ENCODE measurements at places on chromosomes 5 and 9.

DNA sequence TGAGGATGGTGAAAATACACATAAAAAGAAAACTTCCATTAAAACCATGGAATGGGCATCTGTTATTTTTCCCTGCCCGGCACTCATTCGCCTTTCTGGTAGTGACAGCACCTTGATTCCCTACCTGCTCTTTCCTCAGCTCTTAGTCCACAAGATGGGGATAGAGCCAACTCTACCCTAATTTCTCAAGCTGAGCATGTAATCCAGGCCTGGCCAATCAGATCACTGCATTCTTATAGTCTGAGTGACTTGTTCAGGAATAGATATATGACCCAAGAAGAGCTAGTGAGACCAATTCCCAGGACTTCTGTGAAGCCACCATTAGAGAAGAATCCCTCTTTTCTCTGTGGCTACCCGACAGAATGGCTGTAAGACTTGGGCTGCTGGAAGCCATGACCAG is 58.1 kb downstream of the TSSK1B start:
- no peak for DNase-seq

DNA sequence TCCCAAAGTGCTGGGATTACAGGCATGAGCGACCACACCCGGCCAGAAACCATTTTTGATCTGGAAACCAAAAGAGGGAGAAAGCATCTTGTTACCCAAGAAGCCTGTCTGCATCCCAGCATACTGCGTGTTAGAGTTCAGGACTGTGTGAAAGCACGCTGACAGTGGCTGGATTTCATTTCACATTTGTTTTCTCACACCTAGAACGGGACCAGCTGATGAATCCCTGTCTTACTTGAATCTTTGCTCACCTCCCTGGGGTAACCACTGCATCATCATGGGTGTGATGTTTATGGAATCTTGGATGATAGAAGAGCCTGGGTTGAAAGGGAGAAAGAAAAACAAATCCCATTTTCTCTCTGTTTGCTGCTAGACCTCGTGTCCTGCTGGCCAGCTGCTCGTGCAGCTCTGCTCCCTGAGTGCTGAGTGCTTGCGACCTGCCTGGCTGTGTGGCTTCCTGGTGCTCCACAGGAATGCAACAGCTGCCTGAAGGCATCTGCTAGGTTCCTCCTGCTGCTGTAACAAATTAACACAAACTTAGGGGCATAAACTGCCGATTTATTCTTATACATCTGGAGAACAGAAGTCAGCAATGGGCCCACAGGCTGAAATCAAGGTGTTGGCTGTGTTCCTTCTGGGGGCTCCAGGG is 378.3 kb upstream of the DAP start:
- no peak for DNase-seq

DNA sequence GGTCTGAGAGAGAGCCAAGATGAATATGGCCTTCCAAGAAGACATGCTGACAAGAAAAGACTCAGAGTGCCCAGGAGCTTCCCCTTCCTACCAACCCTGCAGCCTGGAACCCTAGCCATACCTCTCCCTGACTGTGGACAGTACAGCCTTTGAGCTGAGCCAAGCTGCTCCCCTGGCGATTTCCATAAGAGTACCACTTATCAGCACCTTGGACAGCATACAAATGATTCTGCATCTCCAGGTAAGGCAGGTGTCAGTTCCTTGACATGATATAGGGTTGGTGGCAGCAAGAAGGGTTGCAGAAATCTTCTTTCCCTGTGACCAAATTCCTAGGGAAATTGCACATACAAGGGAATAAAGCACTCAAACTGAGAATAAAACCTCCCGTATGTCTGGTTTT is 58.3 kb downstream of the MFAP3 start:
- no peak for DNase-seq

DNA sequence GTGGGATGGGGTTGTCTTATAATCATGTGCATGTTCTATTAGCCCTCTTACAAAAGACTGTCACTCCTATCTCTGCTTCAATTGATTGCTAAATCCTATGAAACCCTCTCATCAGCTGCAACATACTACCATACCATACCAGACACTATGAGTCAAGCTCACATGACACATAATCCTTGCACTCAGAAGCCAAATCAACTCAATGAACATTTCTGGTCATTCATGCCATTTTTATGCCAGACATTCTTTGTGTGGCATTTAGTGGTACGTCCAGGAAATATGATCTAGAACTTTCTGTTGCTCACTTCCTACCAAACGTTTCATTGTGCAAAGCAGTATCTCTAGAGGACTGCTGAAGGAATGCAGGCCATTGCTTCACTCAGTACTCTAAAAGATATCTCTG is 159.2 kb upstream of the GNA14 start:
- DNase-seq = no peak

GRCh38 chr5:72210888-72211678 is 103.8 kb downstream of the MAP1B start:
- DNase-seq = no peak

DNA sequence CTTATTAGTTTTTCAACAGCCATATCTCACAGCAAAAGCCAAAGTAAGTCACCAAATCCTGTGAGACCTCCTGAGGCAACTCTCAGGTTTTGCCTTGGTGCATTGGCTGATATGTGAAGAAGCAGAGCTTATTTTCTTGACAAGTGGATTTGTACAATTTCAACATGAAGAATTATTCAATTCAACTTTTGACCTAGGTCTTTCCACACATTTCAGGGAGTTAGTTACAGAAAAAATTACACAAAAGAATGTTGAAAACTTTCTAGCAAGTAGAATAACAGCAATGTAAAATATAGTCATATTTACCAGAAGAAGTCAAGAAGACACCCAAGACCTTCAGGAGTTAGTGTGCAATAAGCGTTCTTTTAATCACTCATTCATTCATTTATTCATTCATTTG is 62.4 kb upstream of the ADRB2 start:
- DNase-seq = no peak

DNA sequence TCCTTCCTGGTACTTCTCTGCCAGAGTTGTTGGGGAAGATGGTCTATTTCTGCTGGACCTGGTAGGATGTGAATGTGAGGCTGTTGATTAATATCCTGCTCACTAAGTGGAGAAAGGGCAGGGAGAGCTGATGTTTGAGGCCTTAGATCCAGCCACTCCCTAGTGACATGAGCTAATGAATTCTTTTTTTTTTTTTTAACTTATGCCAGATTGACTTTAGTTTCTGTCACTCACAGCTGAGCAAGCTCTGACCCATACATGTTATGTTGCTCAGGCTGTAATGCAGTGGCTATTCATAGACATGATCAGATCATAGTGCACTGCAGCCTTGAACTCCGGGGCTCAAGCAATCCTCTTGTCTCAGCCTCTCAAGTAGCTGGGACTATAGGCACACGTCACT is 75.1 kb upstream of the SPRY4 start:
- no peak for DNase-seq

DNA sequence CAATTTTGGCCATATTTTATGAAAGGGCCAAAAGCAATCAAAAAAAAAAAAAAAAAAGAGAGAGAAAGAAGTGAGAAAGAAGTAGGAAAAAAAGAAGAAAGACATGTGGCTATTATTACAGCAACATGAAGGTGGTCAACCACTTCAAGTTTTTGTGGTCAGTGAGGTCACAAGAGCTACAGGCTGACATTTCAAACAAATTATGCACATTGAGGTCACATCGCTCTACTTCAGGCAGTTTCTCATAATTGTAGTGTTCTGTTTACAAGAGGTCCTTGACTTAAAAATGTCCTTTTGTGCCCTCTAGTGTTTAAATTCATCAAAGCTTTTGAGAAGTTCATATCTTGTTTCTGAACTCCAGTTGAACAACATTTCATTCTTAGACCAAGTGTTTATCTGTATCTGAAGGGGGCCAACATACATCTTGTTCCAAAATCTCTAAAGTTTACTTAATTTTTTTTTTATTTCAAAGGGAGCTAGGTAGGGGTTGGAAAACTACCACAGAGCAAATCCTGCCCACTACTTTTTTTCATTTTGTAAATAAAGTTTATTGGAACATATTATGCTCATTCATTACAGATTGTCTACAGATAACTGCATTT is 513.1 kb downstream of the PDE4D start:
- DNase-seq = no peak

GRCh38 chr5:53545744-53546143 is 14.7 kb upstream of the NDUFS4 start:
- no peak for DNase-seq

DNA sequence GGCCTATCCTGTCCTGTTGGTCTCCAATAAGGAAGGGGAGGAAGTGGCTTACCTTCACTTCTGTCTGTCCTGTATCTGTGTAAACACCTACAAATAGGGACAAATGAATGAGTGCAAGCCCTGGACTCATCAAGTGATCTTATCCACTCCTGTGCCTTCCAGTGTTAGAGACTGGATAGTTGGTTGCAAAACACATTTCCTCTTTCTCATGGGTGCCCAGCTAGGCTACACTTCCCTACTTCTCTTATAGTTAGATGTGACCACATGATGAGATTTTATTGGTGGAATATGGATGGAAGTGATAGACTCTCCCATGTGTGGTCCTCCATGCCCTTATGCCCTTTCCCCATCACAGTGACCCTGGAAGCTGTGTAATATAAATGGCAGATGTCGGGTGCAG is 16.9 kb upstream of the PFDN1 start:
- no peak for DNase-seq

GRCh38 chr5:145236127-145236526 is 599.0 kb downstream of the PRELID2 start:
- DNase-seq = no peak

- DNase-seq = no peak
Observed at GRCh38 chr9:135051316-135052038, 36.0 kb upstream of the OLFM1 start.

DNA sequence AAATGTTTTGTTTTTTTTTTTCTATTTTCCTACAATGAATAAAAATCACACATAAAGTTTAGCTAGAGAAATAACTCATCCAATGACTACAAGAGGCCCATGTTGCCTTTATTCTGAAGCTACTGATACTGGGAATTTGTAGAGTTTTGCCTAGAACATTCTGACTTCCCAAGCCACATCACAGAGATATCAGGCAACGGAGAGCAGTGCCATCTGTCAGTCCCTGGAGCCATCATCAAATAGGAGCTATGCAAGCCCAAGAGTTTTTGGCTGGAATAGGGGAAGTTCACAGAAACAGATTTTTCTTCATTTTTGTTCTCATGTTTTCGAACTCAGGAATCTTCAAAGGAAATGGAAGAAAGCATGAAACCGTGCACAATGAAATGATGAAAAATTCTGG is 896.6 kb downstream of the TLE1 start:
- no peak for DNase-seq

- no peak for DNase-seq
Observed at GRCh38 chr5:55675119-55675518, 37.0 kb downstream of the SLC38A9 start.

DNA sequence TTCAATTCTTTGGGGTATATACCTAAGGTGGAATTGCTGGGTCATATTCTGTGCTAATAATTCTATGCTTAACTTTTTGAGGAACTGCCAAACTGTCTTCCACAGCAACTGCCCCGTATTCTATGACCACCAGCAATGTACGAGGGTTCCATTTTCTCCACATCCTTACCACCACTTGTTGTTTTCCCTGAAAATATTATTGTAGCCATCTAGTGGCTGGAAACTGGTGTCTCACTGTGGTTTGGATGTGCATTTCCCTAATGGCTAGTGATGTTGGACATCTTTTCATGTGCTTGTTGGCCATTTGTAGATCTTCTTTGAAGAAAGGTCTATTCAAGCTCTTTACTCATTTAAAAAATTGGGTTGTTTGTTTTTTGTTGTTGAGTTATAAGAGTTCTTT is 30.7 kb downstream of the MSX2 start:
- no peak for DNase-seq

GRCh38 chr5:150608991-150609390 is 31.5 kb upstream of the SYNPO start:
- no peak for DNase-seq

- no peak for DNase-seq
Observed at GRCh38 chr5:179805070-179805528, 1.6 kb downstream of the MGAT4B start.
